ENCODE measurements at places on chromosomes 5 and 9.

GRCh38 chr5:153674356-153674755 is 183.9 kb downstream of the GRIA1 start:
- DNase-seq, result no peak

DNA sequence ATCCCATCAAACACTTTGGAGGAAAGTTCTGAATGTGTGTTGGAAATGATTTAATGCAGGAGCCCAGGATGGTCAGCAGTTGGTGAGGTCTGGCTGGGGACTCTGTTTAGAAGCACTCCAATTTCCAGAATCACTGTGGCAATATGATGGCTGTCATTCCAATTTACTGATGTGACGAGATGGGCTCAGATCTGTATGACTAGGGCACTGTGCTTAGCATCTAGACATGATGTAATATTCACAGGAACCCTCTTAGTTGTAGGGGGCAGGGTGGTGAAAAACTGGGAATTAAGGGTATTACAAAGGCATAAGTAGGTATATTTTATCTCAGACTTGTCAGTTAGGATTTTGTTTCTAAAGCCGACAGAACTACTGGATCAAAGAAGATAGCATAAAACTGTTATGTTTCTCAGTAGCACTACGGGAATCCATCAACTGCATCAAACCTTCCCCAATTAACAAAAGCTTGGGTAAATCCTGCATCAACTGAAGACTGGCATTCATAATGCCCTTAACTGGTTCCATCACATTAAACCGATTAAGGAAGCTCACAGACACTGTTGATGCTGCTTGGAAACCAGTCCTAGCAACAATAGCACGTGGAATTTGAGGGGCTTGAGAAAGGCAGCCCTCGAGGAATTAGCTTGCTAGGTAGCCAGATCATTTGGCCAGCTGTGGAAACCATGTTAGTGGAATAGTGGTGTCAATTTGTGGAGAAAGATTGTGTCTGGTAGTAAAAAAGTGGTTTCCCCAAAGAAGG is 86.1 kb downstream of the SV2C start:
- no peak for DNase-seq

- no peak for DNase-seq
Measured at GRCh38 chr9:26261503-26262330, 583.5 kb upstream of the TUSC1 start.

DNA sequence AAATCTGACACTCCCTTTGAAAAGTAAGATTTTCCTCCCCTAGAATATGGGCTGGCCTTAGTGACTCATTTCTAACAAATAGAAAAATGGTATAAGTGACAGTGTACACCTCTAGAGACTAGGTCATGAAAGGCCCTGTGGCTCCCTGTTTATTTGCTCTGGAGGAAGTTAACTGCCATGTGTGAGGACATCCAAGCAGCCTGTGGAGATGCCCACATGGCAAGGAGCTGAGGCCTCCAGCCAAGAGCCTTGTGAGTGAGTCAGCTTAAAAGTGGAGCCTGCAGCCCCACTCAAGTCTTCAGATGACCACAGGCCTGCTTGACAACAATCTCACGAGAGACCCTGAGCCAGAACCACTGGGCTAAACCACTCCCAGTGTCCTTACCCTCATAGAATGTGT is 128.1 kb upstream of the LHFPL2 start:
- no peak for DNase-seq

DNA sequence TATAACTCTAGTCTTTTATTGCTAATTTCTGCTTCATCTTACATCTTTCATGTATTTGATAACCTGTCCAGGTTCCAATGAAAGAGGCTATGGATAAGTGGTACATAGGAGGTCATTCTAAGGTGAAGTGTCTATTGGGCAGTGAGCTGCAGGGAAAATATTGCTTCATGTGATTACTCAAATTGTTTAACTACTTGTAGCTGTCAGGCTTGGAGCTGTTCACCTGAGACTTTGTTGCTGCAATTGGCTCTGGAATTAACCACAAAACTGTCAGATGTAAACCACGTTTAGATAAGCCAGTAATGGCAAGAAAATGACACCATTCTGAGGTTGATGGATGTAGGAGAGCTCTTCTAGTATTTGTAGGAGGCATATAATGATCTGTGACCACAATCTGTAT is 26.0 kb downstream of the ADAMTSL1 start:
- no peak for DNase-seq

GRCh38 chr5:132466433-132467286 is 23.9 kb downstream of the IRF1 start:
- DNase-seq, result peak; percentile 63

Measured in T-helper 22 cell (primary cell).